ENCODE measurements at places on chromosomes 5 and 9.

DNA sequence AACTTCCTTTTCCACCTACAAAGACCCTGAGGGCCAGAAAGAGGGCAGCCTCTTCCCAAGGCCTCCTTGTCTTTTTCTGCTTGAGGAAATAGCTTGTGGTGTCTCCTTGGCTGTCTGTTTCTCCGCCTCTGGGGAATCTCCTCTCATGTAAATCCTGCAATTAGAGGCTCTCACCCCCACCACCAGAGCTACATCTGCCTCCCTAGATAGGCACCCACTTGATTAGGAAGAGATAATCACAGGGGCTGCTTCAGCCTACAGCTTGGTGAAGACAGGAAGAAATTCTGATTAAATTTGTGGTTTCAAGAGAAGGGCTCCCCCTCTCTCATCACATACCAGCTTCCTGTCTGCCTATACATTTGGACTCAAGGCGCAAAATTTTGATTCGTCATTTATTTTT, 75.6 kb downstream of the TLR4 start:
- DNase-seq, result no peak

DNA sequence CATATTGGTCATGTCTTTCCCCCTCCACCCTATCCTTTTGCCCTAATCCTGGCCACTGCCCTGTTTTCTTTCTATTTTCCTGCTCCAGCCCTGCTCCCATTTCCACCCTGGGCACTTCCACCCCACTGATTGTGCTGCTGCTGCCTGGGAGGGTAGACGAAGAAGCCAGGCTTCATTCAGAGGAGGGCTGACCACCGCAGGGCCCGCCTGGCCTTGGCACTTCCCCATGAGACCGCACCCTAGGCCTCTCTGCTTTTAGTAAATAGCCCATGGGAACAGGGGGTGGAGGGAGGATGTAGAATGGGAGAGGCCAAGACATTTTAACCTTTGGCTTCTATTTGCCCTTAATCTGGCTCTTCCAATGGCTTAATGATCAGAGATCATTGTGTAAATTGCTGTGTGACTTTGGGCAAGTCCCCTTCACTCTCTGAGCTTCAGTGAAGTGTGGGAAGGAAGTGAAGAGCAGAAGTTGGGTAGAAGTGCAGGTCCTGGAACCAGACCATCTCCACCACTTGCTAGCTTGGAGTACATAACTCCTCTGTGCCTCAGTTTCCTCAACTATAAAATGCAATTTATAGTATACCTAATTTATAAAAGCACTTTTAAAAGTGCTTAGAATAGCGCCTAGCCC, 13.6 kb upstream of the GPX3 start:
- no peak for DNase-seq

DNA sequence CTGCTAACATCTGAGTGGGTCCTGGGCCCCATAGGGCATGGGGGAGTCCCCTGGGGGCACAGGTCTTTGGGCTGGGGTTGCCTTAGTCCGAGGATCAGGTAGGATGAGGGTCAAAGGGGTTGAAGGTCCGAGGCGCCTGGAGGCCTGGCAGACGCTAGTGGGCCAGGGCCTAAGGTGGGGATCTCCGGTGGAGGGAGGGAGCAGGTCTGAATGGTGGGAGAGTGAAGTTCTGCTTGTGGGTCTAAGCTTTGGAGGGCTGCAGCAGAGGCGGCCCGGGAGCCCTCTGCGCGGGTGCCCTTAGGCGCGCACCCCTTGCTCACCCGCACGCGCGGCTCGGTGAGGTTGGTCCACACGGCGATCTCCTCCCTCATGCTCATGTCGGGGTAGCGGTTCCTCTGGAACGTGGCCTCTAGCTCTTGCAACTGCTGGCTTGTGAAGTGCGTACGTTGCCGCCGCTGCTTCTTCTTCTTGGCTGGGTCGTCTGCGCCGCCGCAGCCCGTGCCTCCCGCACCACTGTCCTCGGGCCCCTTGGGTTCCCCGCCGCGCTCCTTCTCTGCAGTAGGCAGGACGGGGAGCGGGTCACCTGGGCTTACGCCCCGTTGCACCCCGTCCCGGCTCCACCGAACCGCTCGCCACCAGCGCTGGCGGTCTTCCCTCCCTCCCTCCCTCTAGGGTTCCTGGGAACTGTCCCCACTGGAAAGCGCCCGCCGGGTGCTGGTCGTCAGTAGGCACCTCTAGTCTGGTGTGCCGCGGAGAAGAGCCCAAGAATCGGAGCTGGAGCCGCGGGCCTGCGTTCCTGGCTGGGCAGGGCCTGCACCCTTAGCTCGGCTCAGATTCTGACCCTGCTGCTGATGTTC, 2.8 kb downstream of the PITX1 start:
- no peak for DNase-seq

- DNase-seq, result no peak
These were observed 110.7 kb downstream of the FEM1C start for GRCh38 chr5:115433918-115434317.

DNA sequence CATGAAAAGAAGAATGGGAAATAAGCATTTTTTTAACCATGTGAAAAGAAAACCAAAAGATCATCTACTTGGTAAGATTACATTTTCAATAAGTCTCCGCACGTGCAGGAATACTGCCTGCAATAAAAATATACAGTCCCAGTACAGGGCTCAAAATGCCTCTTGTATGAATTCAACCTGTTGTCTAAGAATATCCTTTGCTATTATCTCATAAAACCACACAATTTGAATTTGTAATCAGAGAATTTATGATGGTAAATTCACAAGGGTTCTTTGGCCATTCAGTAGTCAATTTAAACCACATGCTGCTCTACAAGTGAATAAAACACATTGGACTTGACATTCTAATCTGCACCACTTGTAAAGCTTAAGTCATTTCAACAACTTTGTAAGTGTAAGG, 46.6 kb downstream of the ST8SIA4 start:
- no peak for DNase-seq

GRCh38 chr9:8823131-8823895, 1023.7 kb upstream of the DMAC1 start:
- no peak for DNase-seq

DNA sequence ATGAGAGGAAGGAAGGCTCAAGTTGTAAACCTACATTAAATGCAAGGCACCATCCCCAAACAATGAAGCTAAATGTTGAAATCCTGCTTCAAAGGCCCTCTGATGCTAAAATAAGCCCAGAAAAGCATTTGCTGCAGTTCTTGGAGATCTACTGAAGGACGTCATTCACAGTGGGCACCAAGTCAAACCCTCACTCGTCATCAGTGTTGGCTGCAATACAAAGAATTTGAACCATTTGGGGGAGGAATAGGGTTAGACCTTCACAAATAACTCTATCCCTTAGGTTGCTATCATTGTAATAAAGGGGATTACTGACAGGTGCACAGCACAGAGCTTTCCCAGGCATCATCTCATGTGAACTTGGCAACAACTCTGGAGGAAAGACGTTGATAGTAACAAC, 9.3 kb upstream of the MEGF9 start:
- DNase-seq, result no peak

DNA sequence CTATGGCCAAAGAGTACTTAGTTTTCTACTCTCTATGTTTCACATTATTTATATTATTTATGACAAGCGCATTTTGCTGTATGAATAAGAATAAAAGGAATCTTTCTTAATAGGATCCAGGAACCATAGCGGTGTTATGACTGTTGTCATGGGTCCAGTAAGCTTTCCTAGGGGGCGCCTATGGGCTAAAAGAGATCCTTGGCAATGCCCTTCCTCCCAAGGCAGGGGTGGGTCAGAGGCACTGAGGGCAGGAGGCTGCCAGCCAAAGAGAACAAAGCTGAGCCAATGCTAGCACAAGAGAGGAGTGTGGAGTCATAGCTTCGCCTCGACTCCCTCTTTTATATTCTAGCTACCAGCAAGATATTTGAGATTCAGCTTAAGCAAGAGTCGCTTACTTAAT, 98.4 kb upstream of the GNAQ start:
- DNase-seq, result peak; percentile 23

DNA sequence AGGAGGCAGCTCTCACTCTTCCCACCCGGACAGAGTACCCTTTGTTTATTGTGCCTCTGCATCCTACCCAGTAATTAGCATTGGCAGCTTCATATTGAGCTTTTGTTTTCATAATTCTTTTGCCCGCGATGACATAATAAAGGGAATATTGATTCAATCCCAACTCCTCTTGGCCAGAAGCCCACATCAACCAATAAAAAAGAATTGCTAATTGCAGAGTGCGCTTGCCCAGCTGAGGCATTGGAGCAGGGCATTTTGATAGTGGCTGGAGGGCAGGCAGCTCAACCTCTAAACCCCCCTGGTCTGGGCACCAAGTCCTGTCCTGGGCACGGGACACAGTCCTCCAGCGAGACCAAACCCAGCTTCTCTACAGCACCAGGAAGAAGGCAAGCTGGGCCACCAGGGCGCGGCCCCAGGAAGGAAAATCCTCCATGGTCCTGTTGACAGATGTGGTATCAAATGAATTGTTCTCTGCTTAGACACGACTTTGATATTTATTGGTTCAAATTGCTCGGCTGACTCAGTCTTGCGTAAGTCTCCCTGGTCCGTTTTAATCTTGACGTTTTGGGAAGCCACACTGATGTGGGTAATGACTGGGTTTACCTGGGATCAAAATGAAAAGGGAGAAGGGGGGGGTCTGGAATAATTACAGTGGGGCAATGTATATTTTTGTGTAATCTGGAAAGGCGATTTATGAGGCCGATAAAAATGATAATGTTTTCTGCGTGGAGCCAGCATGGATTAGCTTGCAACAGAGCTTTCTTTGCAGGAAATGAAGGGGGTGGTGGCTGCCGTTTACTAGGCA, 220.7 kb upstream of the MSX2 start:
- DNase-seq, result peak; percentile 23

- no peak for DNase-seq
These were observed 230.3 kb upstream of the RFX3 start for GRCh38 chr9:3756071-3756470.

DNA sequence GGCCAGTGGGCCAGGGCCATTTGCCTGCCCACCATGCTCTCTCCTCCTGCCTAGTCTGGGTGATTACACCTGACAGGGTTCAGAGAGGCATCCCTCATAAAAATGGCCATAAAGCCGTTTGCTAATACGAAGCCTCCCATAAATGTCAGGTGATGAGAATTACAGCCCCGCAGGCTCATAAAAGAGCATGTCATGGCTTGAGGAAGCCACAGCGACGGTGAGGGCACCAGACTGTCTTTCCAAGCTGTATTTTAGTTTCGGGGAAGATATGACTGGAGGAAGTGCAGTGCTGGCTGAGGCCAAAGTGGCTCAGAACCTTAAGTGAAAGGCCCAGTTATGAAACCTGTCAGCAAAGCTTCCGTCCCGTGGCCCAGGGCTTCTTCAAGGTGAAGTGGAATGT, 18.5 kb upstream of the TCERG1 start:
- no peak for DNase-seq
